ENCODE measurements at places on chromosomes 7 and 10.

GRCh38 chr7:88091988-88092675, 127.7 kb downstream of the SRI start:
- DNase-seq = no peak

DNA sequence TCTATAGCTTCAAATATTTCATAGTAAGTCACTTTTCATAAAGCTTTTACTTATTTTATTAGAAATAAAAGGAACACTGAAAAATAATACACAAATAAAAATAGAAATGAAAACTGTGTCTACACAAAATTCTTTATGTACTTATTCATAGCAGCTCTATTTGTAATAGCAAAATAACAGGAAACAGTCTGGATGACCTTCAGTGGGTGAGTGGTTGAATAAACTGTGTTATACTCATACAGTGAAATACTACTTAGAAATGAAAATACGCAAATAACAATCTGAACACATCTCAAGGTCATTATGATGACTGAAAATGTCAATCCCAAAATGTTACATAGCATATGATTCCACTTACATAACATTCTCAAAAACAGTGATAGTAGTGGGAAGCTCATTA, 138.7 kb upstream of the PCLO start:
- DNase-seq = peak; percentile 7

- no peak for DNase-seq
Measured at GRCh38 chr7:117110480-117111315, 157.4 kb downstream of the ST7 start.

DNA sequence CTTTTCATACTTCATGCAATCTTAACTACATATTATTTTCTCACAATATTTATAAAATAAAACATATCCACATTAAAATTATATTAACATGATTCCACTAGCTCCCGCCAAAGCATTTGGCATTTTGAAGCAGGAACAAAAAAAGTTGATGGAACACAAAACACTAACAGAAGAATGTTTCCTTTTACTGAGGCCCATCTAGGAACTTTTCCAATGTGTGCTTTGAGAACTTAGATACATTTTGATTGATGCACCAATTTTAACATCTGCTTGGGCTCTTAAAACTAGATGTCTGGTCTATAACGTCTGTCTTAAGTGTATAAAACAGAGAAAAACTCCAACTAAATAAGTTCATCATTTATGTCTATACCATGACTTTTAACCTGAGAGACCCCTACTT, 1214.8 kb downstream of the SORCS1 start:
- DNase-seq = no peak

- DNase-seq = no peak
Measured at GRCh38 chr7:89728481-89728880, 425.8 kb upstream of the STEAP1 start.

GRCh38 chr7:22672846-22673680, 53.9 kb upstream of the IL6 start:
- DNase-seq = no peak

DNA sequence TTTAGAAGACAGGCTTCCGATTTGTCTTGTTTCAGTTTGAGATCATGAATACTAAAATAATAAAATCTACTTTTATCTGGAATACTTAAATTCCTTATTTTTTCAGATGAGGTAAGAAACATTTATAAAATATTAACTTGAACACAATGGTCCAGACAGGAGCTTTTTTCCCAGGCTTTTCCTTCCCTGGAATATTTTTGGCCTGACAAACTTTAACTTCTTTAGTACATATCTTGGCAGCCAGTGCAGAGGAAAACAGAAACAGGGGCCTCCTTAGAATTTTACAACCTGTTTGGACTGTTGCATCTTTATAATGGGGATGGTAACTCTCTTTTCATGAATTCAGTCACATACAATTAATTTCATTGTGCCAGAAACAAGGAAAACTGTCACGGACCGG, 41.4 kb downstream of the NRP1 start:
- DNase-seq = no peak

DNA sequence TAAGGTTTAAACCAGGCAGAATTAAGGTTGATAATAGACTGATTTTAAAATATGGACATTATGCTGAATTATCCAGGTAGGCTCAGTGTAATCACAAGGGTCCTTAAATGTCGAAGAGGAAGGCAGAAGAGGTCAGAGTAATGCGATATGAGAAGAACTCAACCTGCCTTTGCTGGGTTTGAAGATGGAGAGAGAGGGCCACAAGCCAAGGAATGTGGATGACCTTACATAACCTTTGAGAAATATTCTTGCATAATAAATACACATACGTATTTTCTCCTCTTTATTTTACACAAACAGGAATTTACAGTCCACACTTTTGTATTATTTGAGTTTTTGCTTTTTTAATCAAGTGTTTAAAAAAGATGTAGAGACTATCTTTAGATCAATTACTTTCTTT, 88.5 kb downstream of the ST7 start:
- no peak for DNase-seq

DNA sequence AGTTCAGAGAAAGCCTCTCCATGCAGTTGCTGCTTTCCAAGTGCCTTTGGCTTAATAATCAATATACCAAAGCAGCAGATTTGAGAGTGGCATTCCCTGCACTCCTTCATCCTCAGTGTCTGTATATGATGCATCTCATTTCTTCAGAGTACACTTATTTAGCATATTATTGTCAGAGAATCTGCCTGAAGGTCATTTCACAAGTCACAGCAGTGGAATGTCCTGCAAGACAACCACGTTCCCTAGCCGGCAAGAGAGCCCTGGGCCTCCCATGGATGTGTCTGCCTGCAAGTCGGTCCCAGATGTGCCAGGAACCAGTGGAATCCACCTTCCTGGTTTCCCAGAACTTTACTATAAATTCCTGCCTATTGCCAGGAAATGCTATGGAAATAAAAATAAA, 289.4 kb upstream of the IGFBP3 start:
- peak; percentile 50 for DNase-seq

DNA sequence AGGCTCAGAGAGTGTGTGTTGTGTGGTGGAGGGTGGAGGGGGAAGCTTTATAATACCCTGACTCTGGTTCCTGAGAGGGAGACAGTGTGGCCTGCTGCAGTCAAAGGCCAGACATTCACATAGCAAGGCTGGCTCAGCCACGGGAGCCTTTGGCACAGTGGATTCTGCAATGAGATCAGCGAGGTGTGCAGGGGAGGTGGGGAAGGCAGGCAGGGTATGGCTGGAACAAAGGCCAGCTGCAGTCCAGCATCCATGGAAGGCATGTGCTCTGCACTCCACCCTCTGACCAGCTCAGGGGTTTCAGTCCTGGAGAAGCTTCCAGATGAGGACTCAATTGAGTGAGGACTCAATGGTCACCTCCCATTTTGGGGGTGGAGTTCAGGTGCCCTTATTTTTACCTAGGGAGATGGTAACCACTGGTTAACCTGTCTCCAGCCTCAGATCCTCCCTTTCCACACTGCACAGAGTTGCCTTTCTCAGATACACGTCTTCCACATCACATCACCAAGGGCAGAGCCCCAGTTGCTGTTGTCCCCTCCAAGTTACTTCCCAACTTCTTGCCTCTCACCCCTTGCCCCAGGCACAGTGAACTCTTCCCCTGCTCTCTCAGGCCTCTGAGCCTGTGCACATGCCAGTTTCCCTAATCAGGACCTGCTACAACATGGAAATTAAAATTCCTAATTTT, 504.9 kb downstream of the GRID1 start:
- no peak for DNase-seq

DNA sequence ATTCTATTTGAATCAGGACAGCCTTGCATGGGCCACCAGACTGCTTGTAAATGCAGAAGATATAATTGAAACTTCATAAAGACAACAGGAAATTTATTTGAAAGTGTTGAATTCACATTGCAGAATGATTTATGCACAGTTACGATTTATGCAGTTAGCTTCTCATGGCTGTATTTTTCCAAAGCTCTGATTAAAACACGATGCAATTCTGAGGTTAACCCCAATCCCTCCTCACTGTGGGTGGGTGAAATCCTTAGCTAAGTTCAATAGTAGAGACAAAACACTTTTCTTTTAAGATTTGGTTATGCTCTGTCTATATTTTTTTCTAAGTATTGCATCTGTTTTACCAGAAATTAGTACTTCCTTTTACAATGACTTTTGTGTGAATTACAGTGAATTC, 728.8 kb upstream of the IGFBP3 start:
- peak; percentile 64 for DNase-seq

- peak; percentile 68 for DNase-seq
Measured at GRCh38 chr7:13946181-13946580, 43.3 kb downstream of the ETV1 start.

- DNase-seq = peak; percentile 50
Measured at GRCh38 chr7:54995610-54996363, 23.0 kb upstream of the EGFR start.

GRCh38 chr10:68188835-68189234, 43.1 kb downstream of the ATOH7 start:
- no peak for DNase-seq

DNA sequence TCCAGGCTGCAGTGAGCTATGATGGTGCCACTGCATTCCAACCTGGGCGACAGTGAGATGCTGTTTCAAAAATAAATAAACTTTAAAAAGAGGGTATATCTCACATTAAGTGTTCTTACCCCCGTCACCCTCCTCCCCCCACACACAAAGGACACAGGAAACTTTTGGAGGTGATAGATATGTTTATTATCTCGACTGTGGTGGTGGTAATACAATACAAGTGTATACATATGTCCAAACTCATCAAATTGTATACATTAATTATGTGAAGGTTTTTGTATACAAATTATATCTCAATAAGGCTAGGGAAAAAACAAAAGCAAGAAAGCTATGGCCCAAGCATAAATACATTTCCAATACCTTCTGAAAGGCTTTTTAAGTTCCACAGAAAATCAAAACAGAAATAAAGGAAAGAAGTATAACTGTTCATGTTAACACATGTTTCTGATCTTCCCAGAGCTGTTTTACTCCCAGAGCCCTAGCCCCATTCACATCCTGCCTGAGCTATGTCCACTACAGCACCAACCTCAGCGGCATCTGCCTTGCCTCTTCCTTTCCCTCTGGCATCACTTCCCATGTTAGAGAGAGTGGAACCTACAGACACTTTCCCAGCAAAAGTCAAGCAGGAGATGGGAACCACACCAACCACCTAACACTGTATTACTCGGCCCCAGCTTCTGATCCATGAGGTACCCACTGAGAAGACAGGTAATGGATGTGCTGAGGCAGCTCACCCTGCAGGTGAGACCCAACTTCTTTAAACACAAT, 48.1 kb downstream of the SGMS1 start:
- DNase-seq = no peak

GRCh38 chr7:32846630-32847225, 44.8 kb downstream of the KBTBD2 start:
- peak; percentile 71 for DNase-seq

DNA sequence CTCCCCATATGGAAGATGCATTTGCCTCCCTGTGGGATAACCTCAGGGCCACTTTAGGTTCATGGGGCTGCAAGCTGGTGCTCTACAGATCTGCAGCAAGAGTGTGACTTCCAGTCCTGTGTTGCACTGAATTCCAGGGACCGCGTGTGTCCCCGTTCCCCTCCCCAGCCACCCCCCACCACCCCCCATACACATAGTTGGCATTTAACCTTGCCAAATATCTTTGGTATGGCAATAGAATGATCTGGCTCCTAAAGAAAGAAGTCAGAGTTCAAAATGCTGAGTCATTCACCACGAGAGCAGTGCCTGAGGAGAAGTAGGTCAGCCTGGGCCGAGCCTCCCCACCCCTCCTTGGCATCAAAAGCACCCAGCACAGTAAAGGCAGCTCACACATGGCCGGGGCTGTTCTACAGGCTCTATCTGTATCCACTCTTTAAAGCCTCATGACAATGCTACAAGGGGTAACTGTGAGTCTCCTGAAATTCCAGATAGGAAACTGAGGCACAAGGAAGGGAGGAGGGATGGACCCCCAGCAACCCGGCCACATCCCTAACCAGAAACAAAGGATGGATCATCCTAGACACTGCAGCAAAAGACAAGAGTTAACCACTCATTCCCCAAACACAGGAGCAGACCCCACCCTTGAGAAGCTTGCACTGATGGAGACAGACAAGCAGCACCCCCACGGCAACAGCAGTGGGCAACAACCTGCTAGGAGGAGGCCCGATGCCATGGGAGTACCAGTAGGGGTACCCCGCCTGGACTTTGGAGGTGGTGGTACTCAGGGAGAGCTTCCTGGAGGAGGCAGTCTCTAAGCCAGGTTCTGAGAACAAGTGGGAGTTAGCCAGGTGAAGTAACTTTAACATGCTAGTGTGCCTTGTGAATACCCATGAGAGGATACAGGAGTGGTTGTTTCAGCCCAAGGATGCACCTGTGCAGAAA, 70.3 kb upstream of the NANOS1 start:
- peak; percentile 56 for DNase-seq

DNA sequence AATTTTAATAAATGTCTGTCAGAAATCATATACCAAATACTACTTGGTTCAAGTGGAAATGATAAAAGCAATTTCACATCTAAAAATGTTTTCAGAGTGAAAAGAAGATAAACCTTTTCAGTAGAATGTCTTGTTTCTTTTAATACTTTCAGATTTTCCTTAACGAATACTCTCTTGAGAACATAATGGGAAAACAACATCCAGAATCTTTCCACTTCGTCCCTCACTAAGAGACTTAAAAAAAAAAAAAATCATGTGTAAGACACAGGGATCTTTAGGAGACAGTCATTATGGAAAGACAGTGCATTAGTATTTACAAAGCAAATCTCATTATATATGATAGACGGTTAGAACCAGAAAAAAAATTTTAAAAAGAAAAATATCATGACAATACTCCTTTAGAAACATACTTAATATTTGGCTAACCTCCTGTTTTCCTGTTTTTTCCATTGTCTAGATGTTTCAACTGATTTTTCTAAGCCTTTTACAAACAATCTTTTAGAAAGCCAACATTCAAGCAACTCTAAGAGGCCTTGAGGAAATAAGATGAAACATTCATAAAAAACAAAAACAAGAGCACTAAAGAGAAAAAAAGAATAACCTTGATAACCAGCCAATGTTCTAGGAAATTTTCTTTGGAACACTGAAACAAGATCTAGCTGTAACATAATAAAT, 339.9 kb upstream of the LRRN3 start:
- no peak for DNase-seq

DNA sequence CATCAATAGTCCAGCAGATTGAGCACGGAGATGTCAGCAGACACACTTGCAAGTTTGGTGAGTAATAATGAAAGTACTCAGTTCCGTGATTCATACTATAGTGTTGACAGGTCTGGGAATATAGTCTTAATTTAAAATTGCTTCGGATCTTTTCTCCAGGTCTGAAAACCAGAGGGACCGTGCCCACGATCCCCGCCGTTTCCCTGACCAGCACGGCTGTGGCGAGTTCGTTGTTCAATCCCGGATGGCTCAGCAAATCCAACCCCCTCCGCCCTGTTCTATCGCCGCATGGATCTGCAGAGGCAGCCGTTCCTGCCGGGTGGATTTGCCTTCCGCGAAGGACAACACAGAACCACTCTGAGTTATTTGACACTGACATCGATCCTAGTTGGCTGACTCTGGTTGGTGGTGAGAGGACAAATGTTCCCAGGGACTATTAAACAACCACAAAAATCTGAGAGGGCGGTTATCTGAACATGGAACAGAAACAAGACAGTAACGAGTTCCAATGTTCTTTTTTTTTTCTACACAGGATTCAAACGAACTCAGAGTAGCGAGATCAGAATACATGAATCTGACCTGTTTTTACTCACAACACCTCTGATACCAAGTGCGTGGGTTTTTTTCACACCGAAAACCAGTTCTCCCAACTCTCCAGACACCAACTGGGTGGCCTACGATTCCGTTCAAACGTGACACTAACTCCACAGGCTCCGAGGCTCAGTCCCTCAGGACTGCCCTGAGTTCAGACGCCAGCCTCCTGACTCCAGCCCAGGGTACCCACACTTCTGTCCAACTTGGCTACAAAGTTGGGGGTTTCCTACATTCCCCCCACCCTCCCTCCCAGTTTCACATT, 52.7 kb downstream of the RBM17 start:
- peak; percentile 94 for DNase-seq

- DNase-seq = peak; percentile 36
Measured at GRCh38 chr10:73182568-73182967, 14.6 kb downstream of the FAM149B1 start.

Data from fibroblast of upper back skin (primary cell).